Stimulated activated CD8-positive, alpha-beta memory T cell treated with anti-CD3 and anti-CD28 coated beads, Interleukin-7, amount 100 ng/mL, for 48 hours (primary cell): ENCODE measurements at places on chromosomes 7 and 10.

DNA sequence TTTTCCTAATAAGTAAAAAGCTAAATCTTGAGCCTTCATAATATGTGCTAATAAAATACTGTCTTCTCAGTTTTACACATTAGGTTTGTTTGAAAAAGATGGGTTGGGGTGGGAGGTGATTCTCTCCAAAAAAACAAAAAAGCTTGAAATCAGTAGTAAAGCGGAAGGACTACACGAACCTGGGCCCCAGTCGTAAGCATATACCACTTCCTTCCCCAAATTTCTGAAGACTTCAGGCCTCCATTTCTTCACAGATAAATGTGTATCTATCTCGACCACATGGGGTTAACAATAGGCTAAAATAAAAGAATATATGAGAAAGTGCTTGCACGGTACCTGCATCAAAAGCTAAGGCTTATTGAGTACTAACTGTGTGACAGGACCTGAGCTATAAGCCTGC lies 51.6 kb upstream of the PAX2 start:
- no peak for DNase-seq

GRCh38 chr7:28704706-28705105 lies 253.4 kb downstream of the TRIL start:
- no peak for DNase-seq

DNA sequence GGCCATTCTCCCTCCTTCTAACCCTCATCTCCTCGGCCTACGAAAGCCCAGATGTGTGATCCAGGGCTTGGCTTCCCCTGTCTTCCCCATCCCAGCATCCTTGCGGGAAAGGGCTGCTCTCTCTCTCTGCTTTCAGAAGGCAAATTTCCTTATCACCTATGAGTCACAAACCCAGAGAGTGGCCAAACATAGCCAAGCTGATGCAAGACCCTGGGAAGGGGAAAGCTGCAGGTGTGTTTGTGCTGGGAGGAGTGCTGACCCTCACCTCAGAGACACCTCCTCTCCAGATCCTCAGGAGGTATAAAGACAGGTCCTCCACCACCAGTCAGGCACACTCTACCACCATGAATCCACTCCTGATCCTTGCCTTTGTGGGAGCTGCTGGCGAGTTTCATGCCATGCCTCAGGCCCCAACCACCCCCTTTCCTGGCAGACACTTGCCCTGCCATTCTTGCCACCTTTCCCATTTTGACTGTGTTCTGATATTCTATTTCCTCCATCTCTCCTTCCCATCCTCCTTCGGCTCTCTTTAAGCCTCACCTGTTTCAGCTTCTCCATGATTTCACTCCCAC lies 10.6 kb upstream of the PRSS2 start:
- no peak for DNase-seq

- DNase-seq = no peak
Measured at GRCh38 chr7:115449689-115450088, 527.8 kb downstream of the MDFIC start.

GRCh38 chr10:116110736-116111135 lies 162.3 kb downstream of the GFRA1 start:
- DNase-seq = no peak

GRCh38 chr7:564176-564865 lies 44.7 kb upstream of the PDGFA start:
- no peak for DNase-seq

- DNase-seq = no peak
Measured at GRCh38 chr10:120941501-120941900, 90.3 kb downstream of the WDR11 start.

GRCh38 chr7:29007127-29007526 lies 49.0 kb upstream of the TRIL start:
- no peak for DNase-seq
